Lower lobe of right lung (tissue), 2 donors: ENCODE measurements at places on chromosomes 5 and 9. TPM values are rescaled to one million over a fixed set of nuclear protein-coding genes. Genes with fewer than 3 reads are reported as not detected.

- H3K4me1 ChIP-seq = no peaks in the 10 kb centered on the region
- no peak for DNase-seq
- H3K4me3 ChIP-seq = no peak overlapping the region
- no peaks in the 10 kb centered on the region for H3K36me3 ChIP-seq
- no peaks in the 10 kb centered on the region for H3K27me3 ChIP-seq
- no peak overlapping the region for H3K27ac ChIP-seq
Measured at GRCh38 chr9:10366171-10366779, 246.5 kb downstream of the PTPRD start.

DDX4 gene
- total RNA-seq = not detected

DNA sequence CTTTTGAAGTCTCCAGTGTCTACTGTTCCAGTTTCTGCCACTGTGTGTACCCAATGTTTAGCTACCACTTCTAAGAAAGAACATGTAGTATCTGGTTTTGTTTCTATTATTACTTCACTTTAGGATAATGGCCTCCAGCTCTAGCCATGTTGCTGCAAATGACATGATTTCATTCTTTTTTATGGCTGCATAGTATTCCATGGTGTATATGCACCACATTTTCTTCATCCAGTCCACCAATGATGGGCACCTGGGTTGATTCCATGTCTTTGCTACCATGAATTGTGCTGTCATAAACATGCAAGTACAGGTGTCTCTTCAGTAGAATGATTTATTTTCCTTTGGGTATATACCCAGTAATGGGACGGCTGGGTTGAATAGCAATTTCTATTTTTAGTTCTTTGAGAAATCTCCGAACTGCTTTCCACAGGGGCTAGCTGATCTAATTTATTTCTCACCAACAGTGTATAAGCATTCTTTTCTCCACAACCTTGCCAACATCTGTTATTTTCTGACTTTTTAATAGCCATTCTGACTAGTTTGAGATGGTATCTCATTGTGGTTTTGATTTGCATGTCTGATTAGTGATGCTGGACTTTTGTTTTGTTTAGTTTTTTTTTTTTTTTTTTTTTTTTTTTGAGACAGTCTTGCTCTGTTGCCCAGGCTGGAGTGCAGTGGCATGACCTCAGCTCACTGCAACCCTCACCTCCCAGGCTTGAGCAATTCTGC lies 68.9 kb downstream of the WDR41 start:
- DNase-seq = no peak
- H3K27ac ChIP-seq = no peak overlapping the region
- H3K27me3 ChIP-seq = no peaks in the 10 kb centered on the region
- H3K36me3 ChIP-seq = no peaks in the 10 kb centered on the region
- no peak overlapping the region for H3K4me3 ChIP-seq

GRCh38 chr9:109974143-109974917 lies 194.3 kb downstream of the PALM2AKAP2 start:
- no peak overlapping the region for H3K27ac ChIP-seq
- H3K4me1 ChIP-seq = peaks cover 24% of the 10 kb centered on the region
- H3K4me3 ChIP-seq = no peak overlapping the region
- DNase-seq = peak; percentile 56

DNA sequence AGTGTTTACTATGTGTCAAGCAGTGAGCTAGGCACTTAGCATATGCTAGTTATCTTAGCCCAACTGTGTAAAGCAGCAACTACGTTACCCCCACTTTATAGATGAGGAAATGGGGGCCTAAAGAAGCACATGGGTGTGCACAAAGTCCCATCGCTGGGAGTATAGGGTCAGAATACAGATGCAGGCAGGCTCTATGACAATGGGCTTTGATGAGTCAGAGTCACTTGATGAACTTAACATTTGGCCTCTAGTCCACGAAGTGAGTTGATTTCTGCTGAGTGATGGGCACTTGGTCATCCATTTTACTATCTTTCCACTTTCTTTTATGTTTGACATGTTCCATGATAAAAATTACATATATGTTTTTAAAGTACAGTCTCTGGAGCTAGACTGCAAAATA lies 204.3 kb downstream of the TRIM32 start:
- H3K27me3 ChIP-seq = no peaks in the 10 kb centered on the region
- no peak overlapping the region for H3K27ac ChIP-seq
- no peak overlapping the region for H3K4me3 ChIP-seq
- H3K36me3 ChIP-seq = no peaks in the 10 kb centered on the region
- no peak for DNase-seq
- H3K4me1 ChIP-seq = no peaks in the 10 kb centered on the region

DNA sequence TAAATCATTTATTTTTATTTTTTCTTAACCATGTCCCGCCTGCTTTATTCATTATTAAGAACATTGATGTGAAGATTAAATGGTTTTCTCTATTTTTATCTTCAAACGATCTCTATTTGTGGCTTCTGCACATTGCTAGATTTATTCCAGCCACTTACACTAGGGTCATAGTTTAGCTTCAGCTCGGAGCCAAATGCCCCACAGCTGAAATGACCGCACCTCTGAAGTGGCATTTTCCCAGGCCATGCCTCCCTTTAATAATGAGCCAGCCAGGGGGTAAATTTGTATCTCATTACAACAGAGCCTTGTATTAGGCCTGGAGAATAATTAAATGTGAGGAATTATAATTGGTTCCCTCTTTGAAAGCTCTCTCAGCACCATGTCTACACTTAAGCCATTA lies 89.4 kb downstream of the DOCK8 start:
- peaks cover 33% of the 10 kb centered on the region for H3K36me3 ChIP-seq
- H3K27me3 ChIP-seq = no peaks in the 10 kb centered on the region
- H3K4me1 ChIP-seq = no peaks in the 10 kb centered on the region

GRCh38 chr5:179129607-179130071 lies 69.5 kb downstream of the ZNF354C start:
- peak; percentile 33 for DNase-seq
- H3K36me3 ChIP-seq = peaks cover 6% of the 10 kb centered on the region
- H3K4me1 ChIP-seq = no peaks in the 10 kb centered on the region
- H3K27me3 ChIP-seq = no peaks in the 10 kb centered on the region

DNA sequence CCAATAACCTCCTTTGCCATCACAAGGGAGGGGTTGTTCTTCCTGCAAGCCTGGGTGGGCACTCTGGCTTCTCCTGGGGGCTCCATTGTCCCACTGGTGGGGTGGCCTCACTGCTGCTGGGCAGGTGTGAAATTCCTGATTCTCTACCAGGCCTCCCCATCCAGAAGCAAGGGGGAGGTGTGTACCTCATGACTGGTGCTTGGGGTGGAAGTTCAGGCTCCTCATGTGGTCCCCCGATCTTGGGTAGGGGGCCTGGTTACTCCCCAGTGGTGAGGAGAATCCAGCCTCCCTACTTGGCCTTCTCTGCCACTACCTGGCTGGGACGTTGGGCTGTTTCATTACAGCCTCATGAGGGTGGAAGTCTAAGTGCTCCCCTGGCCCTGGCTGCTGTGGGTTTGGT lies 433.9 kb downstream of the IRX2 start:
- no peaks in the 10 kb centered on the region for H3K36me3 ChIP-seq
- DNase-seq = no peak
- no peaks in the 10 kb centered on the region for H3K27me3 ChIP-seq
- no peaks in the 10 kb centered on the region for H3K4me1 ChIP-seq
- no peak overlapping the region for H3K27ac ChIP-seq

- peak within 1 kb of the TSS; percentile 83 for H3K4me3 ChIP-seq
- H3K36me3 ChIP-seq = peaks cover 29% of the 10 kb centered on the region
- DNase-seq = peak; percentile 99
- peak within 1 kb of the TSS; percentile 77 for H3K27ac ChIP-seq
Measured at GRCh38 chr5:178153530-178154340, at the start of gene NHP2. NHP2 (minus strand) TSS chr5:178153885; CDS start chr5:178153817, 68 bp downstream.

- H3K27ac ChIP-seq = no peak overlapping the region
- no peak for DNase-seq
- H3K4me3 ChIP-seq = no peak overlapping the region
- peaks cover 67% of the 10 kb centered on the region for H3K36me3 ChIP-seq
Measured at GRCh38 chr5:32272746-32273145, 40.0 kb downstream of the MTMR12 start.

ANKRD18B gene
- 0.65 TPM for total RNA-seq

- H3K4me1 ChIP-seq = peaks cover 44% of the 10 kb centered on the region
- H3K36me3 ChIP-seq = peaks cover 41% of the 10 kb centered on the region
- no peaks in the 10 kb centered on the region for H3K27me3 ChIP-seq
- H3K27ac ChIP-seq = peak overlapping the region; percentile 76
- H3K4me3 ChIP-seq = no peak overlapping the region
- no peak for DNase-seq
Measured at GRCh38 chr5:180786531-180787398, 15.8 kb downstream of the MGAT1 start.

DNA sequence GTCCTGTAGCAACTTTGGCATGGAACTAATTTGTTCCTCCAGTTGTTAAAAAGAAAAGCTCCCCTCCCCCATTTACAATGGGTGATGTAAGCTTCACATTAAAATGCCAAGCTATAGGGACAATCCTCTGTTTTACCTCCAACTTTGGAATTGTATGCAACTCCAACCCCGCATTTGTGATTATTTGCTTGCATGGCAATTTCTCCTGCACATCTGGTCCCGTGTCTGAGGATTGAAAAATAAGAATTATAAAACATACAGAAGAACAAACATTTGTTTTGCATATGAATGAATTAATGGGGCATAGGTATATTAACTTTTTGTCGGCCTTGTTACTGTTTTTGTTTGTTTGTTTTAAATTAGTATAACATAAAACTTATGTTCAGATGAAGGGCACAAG lies 17.2 kb downstream of the PCSK1 start:
- DNase-seq = no peak
- H3K4me1 ChIP-seq = no peaks in the 10 kb centered on the region

- H3K27me3 ChIP-seq = no peaks in the 10 kb centered on the region
- no peaks in the 10 kb centered on the region for H3K4me1 ChIP-seq
- no peak for DNase-seq
- no peak overlapping the region for H3K27ac ChIP-seq
Measured at GRCh38 chr9:71090896-71091295, 30.5 kb downstream of the TRPM3 start.

PIP5KL1 gene
- total RNA-seq = 11.5 TPM

- DNase-seq = no peak
- peaks cover 43% of the 10 kb centered on the region for H3K4me1 ChIP-seq
- no peaks in the 10 kb centered on the region for H3K36me3 ChIP-seq
- no peak overlapping the region for H3K4me3 ChIP-seq
- no peak overlapping the region for H3K27ac ChIP-seq
- no peaks in the 10 kb centered on the region for H3K27me3 ChIP-seq
Measured at GRCh38 chr5:148811756-148812155, 14.7 kb upstream of the ADRB2 start.

ZFP2 gene
- 2.0 TPM for total RNA-seq

DNA sequence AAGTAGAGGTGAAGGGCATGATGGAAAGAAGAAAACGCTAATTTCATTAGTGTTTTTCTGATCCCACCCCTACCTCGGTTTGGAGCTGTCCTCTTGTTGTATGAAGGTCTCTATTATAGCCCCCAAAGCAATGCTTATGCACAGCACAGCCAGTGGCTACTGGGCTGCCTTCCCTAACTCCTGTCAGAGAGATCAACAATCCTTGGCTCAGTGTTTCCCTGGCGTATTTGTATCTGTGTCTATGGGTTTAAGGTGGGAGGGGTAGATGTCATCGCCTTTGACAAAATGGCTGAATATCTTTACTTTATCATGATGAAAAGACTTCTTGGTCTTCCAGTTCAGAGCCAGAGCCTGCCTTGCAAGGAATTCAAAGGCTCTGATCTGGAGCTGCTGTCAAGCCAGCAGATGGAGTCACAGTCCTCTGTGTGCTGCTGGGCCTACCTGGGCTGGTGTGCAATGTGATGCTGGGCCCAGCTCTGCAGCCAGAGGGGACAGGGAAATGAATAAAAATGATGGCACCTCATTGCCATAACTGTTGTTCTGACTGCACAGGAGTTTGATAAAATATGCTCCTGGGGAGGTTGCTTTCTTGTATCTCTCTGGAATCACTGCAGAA lies 20.1 kb upstream of the HSPA9 start:
- no peak overlapping the region for H3K27ac ChIP-seq
- no peak overlapping the region for H3K4me3 ChIP-seq
- H3K27me3 ChIP-seq = no peaks in the 10 kb centered on the region
- DNase-seq = no peak
- no peaks in the 10 kb centered on the region for H3K4me1 ChIP-seq

LCN15 gene
- not detected for total RNA-seq
